ENCODE measurements at places on chromosomes 1 and 21.

- peak; percentile 40 for DNase-seq
Measured at GRCh38 chr1:115466433-115466832, 128.4 kb upstream of the NGF start.

- no peak for DNase-seq
Measured at GRCh38 chr1:26119892-26120608, 8.4 kb downstream of the PDIK1L start.

DNA sequence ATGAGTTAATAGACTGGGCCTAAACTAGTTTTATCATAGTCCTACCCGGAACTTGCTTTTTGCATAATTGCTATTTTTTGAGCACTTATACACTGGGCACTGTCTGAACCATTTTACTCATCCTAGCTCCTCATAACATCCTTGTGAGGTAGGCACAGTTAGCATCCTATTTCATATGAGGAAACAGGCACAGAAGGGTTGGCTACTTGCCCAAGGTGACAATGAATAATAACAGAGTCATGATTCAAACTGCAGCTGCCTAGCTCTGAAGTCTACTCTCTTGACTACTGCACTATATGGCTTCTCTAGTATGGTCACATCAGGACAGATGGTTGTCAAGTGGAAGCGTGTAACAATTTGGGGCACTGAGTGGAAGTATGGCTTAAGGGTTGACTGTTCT, 18.2 kb upstream of the RC3H1 start:
- peak; percentile 81 for DNase-seq

DNA sequence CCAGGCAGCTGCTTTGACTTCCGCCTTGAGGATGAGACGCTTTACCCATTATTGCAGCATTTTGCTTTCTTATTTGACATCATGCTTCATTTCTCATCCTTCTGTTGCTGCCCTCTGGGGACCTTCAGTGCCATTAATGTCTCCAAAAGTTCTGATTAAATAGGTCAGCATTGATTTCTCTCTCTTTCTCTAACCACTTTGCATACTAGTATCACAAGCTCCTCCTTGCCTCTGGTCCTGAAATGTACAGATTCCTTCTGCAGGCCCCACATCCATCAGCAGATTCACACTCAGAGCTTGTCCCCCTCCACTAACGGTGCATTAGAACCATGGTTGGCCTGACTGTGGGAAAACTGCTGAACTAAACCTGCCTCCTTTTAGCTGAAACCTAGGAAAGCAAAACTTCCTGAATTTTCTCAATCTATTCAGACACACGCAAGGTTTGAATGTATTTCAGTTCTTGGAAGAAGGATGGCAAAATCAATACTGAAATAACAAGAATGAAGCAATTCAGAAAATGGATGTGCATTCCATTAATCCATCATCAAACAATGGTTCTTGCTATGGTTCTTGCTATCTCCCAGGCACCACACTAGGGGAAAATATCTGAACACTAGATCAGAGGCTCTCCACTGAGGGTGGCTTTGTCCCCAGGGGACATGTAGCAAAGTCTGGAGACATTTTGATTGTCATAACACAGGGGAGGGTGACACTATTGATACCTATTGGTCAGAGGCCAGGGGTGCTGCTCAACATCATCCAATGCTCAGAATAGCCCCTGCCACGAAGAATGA, 154.5 kb downstream of the PCP4 start:
- DNase-seq, result no peak

DNA sequence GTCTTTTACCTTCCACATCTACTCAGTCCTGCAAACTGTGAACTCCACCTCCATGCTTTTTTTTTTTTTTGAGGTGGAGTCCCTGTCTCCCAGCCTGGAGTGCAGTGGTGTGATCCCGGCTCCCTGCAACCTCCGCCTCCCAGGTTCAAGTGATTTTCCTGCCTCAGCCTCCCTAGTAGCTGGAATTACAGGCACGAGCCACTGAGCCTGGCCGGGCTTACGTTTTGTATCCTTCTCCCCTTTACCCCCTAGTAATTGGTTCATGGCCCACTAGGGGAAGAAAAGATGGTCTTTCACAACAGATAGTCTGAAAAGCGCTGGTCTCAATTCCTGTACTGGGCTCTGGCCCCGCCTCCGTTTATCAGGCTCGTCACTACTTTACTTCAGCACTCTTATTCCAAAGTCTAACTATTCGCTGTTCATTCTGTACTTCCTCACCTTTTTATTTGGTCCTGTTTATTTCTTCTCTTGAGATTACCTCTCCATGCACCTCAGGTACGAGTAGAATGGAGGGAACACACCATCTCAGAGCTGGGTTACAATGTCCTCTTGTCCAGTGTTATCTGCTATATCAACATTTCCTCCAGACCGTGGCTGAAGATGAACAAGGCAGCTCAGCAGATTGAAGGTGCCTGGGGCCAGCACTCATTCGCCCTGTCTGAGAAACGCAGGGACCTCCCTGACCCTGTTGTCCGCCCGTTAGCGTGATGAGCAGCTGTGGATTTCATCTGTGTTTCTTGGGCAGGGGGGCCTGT, 16.2 kb downstream of the CNST start:
- no peak for DNase-seq

GRCh38 chr1:226711976-226712741, 26.9 kb downstream of the ITPKB start:
- no peak for DNase-seq

GRCh38 chr1:217526636-217527035, 104.3 kb downstream of the GPATCH2 start:
- DNase-seq, result no peak
